ENCODE measurements at places on chromosomes 5 and 9. TPM values are rescaled to one million over a fixed set of nuclear protein-coding genes. Genes with fewer than 3 reads are reported as not detected.

DNA sequence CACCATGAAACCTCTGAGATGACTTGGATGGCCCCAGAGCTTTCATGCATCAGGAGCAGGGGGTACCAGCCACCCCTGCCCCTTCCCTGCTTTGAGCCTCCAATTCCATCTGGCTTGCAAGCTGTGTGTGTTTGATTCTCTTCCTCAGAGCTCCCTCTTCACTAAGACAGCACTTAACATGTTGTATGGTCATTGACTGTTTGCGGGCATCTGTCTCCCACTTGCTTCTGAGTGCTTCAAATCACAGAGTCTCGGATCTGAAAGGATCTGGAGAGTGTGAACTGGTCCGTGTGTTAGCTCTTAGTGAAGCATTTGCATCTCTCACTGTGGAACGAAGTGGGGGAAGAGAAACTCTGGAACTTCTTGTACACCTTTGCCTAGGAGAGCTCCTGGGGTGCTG lies 7.1 kb upstream of the CPLX2 start:
- H3K4me1 ChIP-seq, result no peaks in the 10 kb centered on the region
- H3K27ac ChIP-seq, result no peak overlapping the region
- H3K36me3 ChIP-seq, result no peaks in the 10 kb centered on the region
- DNase-seq, result no peak
- H3K27me3 ChIP-seq, result no peaks in the 10 kb centered on the region

- H3K4me3 ChIP-seq, result no peak overlapping the region
- H3K36me3 ChIP-seq, result no peaks in the 10 kb centered on the region
- H3K4me1 ChIP-seq, result no peaks in the 10 kb centered on the region
- peak overlapping the region; percentile 54 for H3K27ac ChIP-seq
- H3K27me3 ChIP-seq, result no peaks in the 10 kb centered on the region
- DNase-seq, result no peak
Measured at GRCh38 chr9:70435948-70436347, 21.5 kb upstream of the KLF9 start.

- H3K27ac ChIP-seq, result no peak overlapping the region
- no peaks in the 10 kb centered on the region for H3K27me3 ChIP-seq
- peaks cover 25% of the 10 kb centered on the region for H3K4me1 ChIP-seq
- no peak for DNase-seq
- H3K4me3 ChIP-seq, result no peak overlapping the region
Measured at GRCh38 chr5:138696501-138696900, 56.7 kb upstream of the CTNNA1 start.

DNA sequence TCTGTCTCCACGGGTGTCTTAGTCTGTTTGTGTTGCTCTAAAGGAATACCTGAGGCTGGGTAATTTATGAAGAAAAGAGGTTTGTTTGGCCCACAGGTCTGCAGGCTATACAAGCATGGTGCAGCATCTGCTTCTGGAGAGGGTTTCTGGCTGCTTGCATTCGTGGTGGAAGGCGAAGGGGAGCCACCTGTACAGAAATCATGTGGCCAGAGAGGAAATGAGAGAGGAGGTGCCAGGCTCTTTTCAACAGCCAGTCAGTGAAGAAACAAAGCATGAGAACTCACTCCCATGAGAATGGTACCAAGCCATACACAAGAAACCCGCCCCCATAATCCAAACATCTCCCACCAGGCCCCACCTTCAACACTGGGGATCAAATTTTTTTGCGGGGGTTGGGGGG lies 53.4 kb downstream of the PFDN1 start:
- peaks cover 15% of the 10 kb centered on the region for H3K4me1 ChIP-seq
- peaks cover 3% of the 10 kb centered on the region for H3K36me3 ChIP-seq
- H3K4me3 ChIP-seq, result no peak overlapping the region
- no peak overlapping the region for H3K27ac ChIP-seq
- H3K27me3 ChIP-seq, result no peaks in the 10 kb centered on the region

CA9 gene
- polyA plus RNA-seq, result 172 TPM

COL27A1 gene
- 0.45 TPM for polyA plus RNA-seq

PIGO gene
- polyA plus RNA-seq, result 23.8 TPM

CCDC152 gene
- 42.6 TPM for polyA plus RNA-seq

KCTD16 gene
- polyA plus RNA-seq, result under 0.01 TPM

DNA sequence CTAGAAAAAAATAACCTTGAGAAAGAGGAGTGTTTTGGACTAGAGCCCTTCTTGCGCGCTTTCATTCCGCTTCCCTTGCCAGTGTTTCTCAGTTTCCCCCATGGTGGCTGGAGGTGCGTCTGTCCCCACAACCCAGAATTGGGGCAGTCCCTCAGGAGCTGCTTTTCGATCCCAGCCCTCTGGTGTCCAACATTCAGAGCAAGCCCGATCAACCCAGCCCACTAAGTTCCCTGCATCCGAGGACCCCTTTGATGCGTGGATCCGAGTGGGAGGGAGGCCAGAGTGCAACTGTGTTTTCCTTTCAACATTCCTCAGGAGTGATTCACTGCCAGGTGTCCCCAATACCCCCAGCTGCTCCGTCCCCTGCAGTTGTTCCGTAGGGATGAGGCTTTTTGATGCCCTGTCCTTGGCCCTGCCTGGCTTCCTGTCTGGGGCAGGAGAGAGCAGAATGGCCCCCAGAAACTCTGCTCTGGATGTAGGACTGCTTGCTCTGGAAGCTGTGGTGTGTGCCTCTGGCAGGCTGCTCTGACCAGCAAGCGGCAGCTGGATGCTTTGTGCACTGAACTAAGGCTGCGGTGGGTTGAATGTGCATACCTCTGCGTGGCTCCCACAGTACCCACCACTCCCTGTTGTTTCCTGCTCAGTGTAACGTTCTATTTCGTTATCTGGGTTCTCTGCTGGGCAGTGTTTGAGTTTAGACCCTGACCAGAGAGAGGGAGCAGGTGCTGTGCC lies 117.5 kb downstream of the BOD1 start:
- no peak overlapping the region for H3K4me3 ChIP-seq
- DNase-seq, result no peak
- H3K4me1 ChIP-seq, result no peaks in the 10 kb centered on the region
- H3K27me3 ChIP-seq, result no peaks in the 10 kb centered on the region

- H3K36me3 ChIP-seq, result no peaks in the 10 kb centered on the region
- no peak overlapping the region for H3K27ac ChIP-seq
- DNase-seq, result no peak
- H3K27me3 ChIP-seq, result no peaks in the 10 kb centered on the region
- H3K4me3 ChIP-seq, result no peak overlapping the region
- peaks cover 2% of the 10 kb centered on the region for H3K4me1 ChIP-seq
Measured at GRCh38 chr9:96202971-96203780, 98.8 kb downstream of the HSD17B3 start.

- no peak for DNase-seq
- H3K27ac ChIP-seq, result no peak overlapping the region
- H3K27me3 ChIP-seq, result no peaks in the 10 kb centered on the region
- H3K4me3 ChIP-seq, result no peak overlapping the region
- no peaks in the 10 kb centered on the region for H3K36me3 ChIP-seq
Measured at GRCh38 chr5:120624021-120624563, 160.0 kb downstream of the PRR16 start.

GRCh38 chr9:136324501-136325300 lies 2.6 kb upstream of the GPSM1 start:
- H3K27ac ChIP-seq, result no peak overlapping the region
- DNase-seq, result no peak
- no peaks in the 10 kb centered on the region for H3K36me3 ChIP-seq
- H3K4me3 ChIP-seq, result no peak overlapping the region
- H3K4me1 ChIP-seq, result peaks cover 28% of the 10 kb centered on the region

SLC25A48 gene
- 0.73 TPM for polyA plus RNA-seq

TMOD1 gene
- polyA plus RNA-seq, result 9.9 TPM

SLC27A4 gene
- polyA plus RNA-seq, result 23.2 TPM

GRCh38 chr9:8384091-8384490 lies 584.5 kb upstream of the DMAC1 start:
- peaks cover 4% of the 10 kb centered on the region for H3K4me1 ChIP-seq
- H3K27me3 ChIP-seq, result no peaks in the 10 kb centered on the region
- no peaks in the 10 kb centered on the region for H3K36me3 ChIP-seq
- no peak overlapping the region for H3K4me3 ChIP-seq
- no peak overlapping the region for H3K27ac ChIP-seq

- H3K27ac ChIP-seq, result no peak overlapping the region
- no peak overlapping the region for H3K4me3 ChIP-seq
- H3K4me1 ChIP-seq, result no peaks in the 10 kb centered on the region
- H3K36me3 ChIP-seq, result peaks cover 5% of the 10 kb centered on the region
Measured at GRCh38 chr5:132561601-132562000, 4.8 kb downstream of the RAD50 start.

DNA sequence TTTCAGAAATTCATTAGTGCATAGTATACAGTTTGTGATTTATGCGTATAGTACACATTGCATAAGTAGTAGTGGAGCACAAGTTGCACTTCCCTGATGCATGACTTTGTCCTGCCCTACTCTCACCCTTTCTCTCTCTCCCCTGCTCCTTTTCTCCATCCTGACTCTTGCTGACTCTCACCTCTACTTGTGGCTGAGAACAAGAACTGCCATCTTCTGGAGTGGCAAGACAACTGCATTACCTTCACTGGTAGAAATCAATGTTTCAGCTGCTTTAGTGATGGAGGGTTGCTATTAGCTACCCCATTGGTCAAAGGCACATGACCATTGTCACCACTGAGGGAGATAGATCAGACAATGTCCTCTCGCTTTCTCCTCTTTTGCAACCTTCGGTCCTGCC lies 26.9 kb downstream of the SPEF2 start:
- DNase-seq, result no peak
- H3K27me3 ChIP-seq, result no peaks in the 10 kb centered on the region
- no peak overlapping the region for H3K4me3 ChIP-seq

DNA sequence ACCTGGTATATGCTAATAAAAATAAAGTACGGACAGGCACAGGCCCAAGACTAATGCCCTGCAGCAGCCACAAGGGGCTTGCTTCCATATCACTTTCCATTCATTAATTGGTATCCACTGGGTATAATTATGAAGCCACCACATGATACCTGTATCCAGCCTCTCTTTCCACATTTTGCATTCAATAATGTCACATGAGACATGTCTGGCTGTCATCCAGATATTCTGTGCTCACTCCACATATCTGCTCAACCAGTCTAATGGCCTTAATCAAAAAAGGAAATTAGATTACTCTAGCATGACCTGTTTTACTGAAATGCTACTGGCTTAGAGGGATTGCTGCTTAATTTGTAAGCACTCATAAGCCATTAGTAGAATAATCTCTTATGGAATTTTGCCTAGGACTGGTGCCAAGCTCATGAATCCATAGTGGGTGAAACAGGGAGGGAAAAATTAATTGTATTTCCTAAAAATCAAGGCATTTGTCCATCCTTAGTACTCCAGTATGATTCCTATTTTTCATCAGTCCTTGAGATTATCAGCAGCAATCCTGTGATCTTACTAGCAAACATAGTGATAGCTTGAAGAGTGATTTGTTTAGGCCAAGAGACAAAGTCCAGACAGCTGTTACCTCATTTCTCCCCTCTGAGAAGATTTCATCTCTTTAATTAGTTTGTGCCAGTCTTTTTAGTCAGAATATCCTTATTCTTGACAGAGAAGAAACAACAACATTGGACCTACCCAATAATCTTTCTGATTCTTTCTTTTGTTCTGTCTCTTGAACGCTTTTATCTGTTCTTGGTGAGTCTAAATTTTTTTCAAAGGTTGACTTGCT lies 119.2 kb upstream of the ABCA1 start:
- no peaks in the 10 kb centered on the region for H3K4me1 ChIP-seq
- no peaks in the 10 kb centered on the region for H3K27me3 ChIP-seq
- DNase-seq, result peak; percentile 43
- H3K27ac ChIP-seq, result no peak overlapping the region
- no peak overlapping the region for H3K4me3 ChIP-seq

ARL10 gene
- polyA plus RNA-seq, result under 0.01 TPM

CDKN2A gene
- polyA plus RNA-seq, result 1.9 TPM

DNA sequence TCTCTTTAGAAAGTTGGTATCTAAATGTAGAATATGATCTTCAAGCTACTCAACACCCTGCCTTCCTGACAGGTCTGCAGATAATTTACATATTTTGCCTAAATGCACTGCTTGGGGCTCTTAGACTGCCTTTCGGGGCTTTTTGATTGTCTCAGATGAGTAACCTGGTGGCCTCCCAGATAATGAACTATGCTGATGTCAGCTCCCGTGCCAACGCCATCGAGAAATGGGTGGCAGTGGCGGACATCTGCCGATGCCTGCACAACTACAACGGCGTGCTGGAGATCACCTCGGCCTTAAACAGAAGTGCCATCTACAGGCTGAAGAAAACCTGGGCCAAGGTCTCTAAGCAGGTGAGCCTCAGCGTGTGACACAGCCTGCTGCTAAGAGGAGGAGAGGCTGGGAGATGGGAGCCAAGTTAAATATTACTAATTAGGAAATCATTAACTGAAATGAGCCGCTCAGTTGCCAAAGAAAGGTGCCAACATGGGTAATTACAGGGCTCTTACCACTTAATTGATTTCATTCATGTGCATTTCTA lies 20.8 kb upstream of the CKMT2 start:
- H3K4me3 ChIP-seq, result no peak overlapping the region
- no peaks in the 10 kb centered on the region for H3K27me3 ChIP-seq
- H3K27ac ChIP-seq, result no peak overlapping the region
- peaks cover 17% of the 10 kb centered on the region for H3K4me1 ChIP-seq
- H3K36me3 ChIP-seq, result peaks cover 3% of the 10 kb centered on the region

GRCh38 chr5:37064442-37064841 lies 184.7 kb downstream of the CPLANE1 start:
- H3K4me3 ChIP-seq, result no peak overlapping the region
- H3K36me3 ChIP-seq, result peaks cover 17% of the 10 kb centered on the region
- H3K4me1 ChIP-seq, result no peaks in the 10 kb centered on the region
- H3K27me3 ChIP-seq, result no peaks in the 10 kb centered on the region
- DNase-seq, result peak; percentile 35
- H3K27ac ChIP-seq, result no peak overlapping the region

DNA sequence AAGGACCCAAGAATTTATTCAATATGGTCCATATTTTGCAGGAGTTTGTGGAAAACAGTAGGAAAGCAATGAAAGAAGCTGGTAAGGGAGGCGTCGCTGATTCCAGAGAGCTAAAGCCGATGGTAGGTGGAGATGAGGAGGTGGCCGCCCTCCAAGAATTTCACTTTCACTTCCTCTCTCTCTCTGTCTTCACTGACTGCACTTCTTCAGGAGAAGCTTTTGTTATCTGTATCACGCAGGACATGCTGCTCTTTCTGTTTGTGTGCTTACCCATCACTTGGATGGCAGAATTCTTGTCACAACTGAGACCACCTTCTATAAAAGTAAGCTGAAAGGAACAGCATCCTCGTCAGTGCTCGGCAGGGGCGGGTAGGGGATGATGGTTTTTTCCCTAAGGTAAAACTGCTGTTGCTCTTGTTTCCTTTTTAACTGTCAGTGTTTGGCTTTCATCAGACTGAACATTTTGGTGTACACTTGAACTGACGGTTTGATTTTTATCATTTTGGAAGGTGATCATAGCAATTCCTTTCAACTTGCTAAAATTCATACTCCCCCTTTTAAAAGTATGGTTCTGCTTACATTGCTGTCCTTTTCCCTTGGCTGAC lies 62.4 kb upstream of the FSD1L start:
- H3K4me3 ChIP-seq, result no peak overlapping the region
- no peaks in the 10 kb centered on the region for H3K27me3 ChIP-seq
- H3K36me3 ChIP-seq, result peaks cover 12% of the 10 kb centered on the region
- H3K4me1 ChIP-seq, result no peaks in the 10 kb centered on the region

TUT7 gene
- 26.2 TPM for polyA plus RNA-seq

DNA sequence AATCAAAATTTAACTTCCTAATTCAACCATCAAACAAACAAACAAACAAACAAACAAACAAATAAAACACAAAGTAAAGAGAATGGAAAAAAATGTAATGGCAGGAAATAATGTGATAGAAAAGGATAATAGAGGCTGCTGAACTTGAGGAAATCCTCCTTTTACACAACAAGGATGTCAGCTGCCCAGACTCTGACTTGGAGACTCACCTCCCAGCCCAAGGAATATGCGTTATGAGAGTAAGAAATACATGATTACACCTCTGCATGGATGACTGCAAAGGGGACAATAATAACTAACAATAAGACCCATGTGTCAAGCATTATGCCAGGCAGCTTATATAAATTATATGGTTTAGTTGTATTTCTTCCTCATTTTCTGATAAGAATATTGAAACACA lies 46.6 kb upstream of the JAK2 start:
- H3K4me1 ChIP-seq, result peaks cover 11% of the 10 kb centered on the region
- DNase-seq, result no peak
- no peaks in the 10 kb centered on the region for H3K36me3 ChIP-seq
- no peaks in the 10 kb centered on the region for H3K27me3 ChIP-seq
- H3K27ac ChIP-seq, result no peak overlapping the region
- no peak overlapping the region for H3K4me3 ChIP-seq
